Stomach (tissue), 19 donors: ENCODE measurements at places on chromosomes 6 and 20. TPM values are rescaled to one million over a fixed set of nuclear protein-coding genes. Genes with fewer than 3 reads are reported as not detected.

CST4 gene
- not detected for total RNA-seq

SDC4 gene
- 139 TPM for total RNA-seq

NKX2-4 gene
- not detected for total RNA-seq

NKX2-2 gene
- total RNA-seq = 0.18 TPM

MUCL3 gene
- total RNA-seq = 70.3 TPM

ULBP1 gene
- not detected for total RNA-seq

SRSF3 gene
- 160 TPM for total RNA-seq
